Activated T-helper 1 cell treated with anti-CD3 and anti-CD28 coated beads, Interleukin-2, amount 50 U/mL, for 16 hours (primary cell): ENCODE measurements at places on chromosomes 6 and 20.

DNA sequence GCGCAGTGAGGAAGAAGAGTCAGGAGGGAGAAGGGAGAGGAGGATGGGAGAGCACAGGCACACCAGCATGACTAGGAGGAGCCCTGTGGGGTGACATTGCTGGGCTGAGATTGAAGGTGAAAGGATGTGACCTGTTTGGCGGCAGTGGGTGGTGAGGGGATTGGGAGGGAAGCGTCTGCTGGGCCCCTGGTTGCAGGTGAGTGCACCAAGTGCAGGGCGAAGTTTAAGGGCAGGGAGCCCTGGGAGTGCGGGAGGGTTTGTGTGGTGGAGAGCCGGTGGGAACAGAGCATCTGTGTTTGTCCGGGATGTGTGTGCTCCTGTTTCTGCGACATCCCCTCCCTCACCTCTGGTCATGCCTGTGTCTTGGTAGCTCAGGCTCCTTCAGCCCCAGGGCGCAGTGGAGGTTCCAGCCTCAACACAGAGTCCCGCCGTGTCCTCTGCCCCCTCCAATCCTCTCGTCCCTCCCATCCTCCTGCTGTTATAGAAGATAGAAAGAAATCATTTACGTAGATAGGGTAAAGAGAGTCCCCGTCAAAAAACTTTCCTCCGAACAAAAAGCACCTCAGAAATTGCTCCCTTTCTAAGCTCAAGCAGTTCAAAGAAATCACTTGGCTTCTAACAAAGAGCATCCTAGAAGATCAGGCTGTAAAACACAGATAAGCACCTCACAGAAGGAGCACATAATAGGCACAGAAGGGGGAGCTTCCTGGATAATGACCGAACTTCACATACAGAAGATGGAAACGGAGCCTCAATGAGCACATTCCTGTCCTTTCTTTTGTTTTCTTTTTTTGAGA is 25.0 kb downstream of the ULBP1 start:
- no peak for DNase-seq

DNA sequence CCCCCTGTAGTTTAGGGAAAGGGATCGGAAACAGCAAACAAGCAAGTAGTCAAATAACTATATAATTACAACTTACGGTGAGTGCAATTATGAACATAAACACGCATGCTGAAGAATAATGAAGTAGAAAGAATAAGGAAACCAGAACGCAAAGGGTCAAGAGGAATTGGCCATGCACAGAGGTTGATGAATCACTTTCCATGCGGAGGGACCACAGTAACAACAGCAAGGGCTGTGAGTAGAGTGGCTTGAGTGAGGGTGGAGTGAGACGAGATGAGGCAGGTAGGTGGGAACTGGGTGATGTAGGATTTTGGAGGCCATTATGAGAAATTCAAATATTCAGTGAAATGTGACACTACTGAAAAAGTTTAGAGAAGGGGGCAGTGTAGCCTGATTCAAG is 112.2 kb upstream of the LAMP5 start:
- no peak for DNase-seq

DNA sequence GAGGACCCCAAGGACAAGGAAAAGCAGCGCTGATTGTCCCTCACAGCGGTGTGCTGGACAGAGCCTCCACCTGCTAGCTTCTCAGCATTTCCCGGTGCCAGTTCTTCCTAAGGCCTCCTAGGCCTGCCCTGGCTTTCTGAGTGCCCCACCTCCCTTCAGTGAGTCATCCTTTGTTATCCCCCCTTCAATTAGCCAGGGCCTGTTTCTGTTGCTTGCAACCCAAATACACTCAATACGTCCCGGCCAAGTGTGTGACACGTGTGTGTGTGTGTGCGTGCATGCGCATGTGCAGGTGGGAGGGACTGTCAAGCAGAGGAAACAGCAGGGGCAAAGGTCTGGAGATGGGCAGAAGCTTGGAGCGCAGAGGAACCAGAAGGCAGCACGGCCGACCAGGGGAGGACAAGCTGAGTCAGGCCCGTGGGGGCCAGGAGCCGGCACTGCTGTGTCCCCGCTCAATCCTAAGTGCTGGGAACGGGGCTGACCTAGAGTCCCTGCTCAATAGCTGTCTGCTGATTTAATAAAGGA is 159.8 kb downstream of the PREX1 start:
- no peak for DNase-seq

GRCh38 chr6:71250099-71250602 is 38.5 kb upstream of the OGFRL1 start:
- DNase-seq, result no peak

GRCh38 chr6:169963581-169964297 is 212.3 kb downstream of the ERMARD start:
- DNase-seq, result no peak
